ENCODE measurements at places on chromosomes 1 and 21. TPM values are rescaled to one million over a fixed set of nuclear protein-coding genes. Genes with fewer than 3 reads are reported as not detected.

GRCh38 chr1:19860418-19860817, 21.8 kb upstream of the OTUD3 start:
- no peak for DNase-seq

DNA sequence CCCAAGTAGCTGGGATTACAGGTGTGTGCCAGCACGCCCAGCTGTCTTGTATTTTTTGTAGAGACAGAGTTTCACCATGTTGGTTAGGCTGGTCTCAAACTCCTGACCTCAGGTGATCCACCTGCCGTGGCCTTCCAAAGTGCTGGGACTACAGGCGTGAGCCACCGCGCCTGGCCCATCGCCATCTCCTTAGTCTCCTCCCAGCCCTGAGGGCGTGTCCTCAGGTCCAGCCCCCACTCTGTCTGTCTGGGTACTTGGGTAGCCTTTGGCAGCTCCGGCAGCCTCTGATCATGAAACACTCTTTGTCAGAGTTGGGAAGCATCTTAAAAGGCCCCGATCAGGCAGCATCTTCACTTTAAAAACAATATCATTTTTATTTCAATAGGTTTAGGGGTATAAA, 90.3 kb upstream of the DISP3 start:
- DNase-seq: no peak

DNA sequence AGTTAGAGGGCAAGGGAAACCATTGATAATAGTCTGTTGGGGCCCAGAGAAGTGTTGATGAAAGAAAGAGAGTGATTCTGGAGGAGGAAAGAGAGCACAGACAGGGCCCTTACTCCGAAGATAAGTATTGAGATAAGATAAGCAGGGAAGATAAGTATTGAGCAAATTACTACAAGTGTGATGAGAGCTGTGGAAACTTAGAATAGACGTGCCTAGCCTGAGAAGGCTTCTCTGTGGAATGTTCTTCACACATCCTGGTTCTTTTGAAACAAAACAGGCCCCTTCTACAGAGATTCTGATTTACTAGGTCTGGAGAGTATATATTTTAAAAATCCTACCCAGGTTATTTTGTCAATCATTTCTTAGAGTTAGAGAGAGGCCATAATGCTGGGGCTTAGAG, 26.4 kb downstream of the FNBP1L start:
- DNase-seq: no peak

GRCh38 chr21:15875286-15875685, 145.5 kb downstream of the USP25 start:
- DNase-seq: no peak

The TEDDM1 gene
- not detected for total RNA-seq

DNA sequence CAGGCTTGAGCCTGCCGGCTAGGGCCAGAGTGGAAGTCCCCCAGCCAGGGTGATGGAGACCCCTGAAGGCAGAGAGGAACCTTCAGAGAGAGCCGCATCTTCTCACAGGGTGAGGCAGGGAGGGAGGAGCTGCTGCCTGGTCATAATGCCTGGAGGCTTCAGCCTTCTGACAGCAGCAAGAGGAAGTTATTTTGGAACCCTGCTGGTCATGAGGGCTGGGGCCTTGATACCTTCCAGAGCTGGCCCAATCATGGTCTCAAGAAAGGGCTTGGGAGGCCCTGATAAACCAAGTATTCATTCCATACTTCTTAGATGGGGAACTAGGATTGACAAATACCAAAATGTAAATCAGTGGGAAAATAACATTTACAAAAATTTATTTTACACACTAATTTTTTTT, 26.6 kb upstream of the MPZL1 start:
- DNase-seq: no peak

The DCST1 gene
- not detected for total RNA-seq

The POGZ gene
- total RNA-seq: 18.2 TPM

GRCh38 chr1:56872597-56872996, 18.0 kb downstream of the C8A start:
- DNase-seq: no peak

GRCh38 chr1:183159960-183160359, 26.1 kb upstream of the LAMC2 start:
- DNase-seq: no peak

The STUM gene
- total RNA-seq: under 0.01 TPM

The SEMA6C gene
- total RNA-seq: 2.2 TPM

- DNase-seq: no peak
These were observed 220.2 kb downstream of the DUSP10 start for GRCh38 chr1:221521686-221522085.

DNA sequence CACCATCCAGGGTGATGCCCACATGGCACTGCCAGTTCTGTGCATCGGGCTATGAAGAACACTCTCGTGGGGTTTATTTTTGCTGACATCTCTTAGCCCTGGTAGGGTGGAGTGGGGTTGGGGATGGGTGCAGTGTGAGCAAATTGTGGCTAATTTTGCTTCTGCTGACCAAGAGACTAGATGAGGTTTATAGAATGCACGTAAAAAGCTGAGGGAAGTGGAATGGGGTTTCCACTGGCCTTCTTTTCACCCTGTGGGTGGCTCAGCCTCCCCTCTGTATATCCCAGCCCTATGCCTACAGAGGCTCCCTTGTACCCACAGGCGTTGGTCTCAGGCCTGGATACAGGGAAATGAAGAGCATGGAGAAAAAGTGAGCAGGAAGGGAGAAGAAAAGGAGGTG, 44.1 kb upstream of the RAB4A start:
- DNase-seq: no peak

DNA sequence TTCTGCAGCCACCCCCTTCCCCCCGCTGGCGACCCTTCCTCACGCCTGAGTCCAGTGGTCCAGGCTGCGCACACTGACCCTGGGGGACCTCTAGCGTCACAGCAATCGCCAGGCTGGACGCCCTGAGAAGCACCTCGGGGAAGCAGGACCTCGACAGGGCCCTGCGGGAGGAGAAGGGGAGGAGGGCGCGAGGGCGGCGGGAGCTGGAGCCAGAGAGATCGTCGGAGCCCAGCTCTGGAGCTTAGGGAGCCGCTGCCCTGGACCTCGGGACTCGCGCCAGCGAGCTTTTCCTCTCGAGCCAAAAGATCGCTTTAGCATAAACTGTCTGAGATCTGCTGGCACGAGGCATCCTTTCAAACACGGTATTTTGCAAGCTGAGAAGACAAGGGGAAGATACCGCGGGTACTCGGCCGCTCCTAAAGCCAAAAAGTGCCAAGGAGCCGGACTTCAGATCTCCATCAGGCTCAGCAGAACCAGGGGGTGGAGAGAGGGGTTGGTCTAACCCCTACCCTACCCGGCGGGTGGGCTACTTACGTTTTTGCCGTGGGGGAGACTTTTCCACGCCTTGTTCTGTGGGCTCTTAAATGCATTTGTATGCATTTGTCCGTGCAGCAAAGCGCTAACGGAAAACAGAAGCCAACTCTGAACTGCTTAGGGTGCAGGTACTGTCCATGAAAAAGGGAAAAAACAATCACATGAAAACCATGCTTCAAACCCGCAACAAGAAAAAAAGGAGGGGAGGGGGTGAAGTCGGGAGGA, 586 bp downstream of the COL24A1 start:
- DNase-seq: no peak

The KRTAP12-2 gene
- not detected for total RNA-seq

DNA sequence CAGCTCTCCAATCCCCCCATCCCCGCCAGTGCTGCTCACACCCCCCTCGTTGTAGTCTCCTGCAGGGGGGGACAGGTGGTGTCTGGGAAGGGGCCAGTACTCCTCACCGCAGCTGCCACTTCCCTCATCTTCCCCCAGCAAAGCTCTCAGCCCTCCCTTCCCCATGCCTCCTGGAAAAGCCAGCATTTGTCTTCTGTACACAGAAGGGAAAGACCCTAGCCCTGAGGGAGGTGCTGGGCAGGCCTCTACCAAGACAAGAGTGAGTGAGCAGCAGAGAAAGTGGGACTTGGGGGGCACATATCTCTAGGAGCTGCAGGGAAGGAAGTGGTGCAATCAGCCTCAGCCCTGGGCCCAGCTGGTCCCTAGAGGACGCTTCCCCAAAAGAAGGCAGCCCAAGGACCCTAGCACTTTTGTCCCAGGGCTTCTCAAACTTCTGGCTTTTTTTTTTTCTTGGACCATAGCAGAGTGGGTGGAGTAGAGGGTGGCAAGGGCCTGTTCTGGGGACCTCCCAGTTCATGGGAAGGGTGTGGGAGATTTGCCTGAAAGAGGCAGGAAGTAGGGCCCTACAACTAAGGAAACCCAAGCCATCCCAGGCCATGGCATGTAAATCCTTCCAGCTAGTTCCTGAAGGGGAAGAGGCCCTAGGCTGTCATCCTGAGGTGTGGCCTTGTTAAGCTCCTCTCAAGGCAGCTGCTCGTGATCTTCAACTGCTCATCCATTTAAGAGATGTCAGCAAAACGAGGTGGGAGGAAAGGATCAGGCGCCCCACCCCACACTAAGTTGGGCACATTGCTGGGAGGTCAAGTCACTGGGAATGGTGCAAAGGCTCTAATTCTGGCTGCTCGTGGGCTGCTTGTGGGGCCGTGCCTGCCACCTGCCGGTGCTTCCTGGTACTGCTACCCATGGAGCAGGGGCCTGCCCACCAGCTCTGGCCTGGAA, 12.6 kb downstream of the ZC3H12A start:
- no peak for DNase-seq

The KCNE1 gene
- total RNA-seq: not detected

DNA sequence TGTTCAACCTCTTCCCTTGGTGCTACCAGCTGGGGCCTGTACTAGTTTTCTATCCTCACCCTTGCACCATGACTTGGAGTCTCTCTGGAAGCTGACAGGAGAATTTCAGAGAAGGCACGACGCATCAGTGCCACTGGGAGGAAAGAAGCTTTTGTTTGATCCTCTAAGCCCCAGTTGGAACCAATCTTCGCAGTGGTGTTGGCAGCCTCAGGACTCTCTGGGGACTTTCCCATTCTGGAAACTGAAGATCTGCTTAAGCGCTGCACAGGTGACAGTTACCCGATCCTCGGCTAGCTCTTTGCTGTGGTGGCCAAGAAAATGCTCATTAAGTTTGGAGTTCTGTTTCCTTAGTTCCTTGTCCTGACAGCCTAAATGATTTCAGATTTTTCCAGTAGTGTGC, 222.3 kb downstream of the RHOU start:
- no peak for DNase-seq

The AADACL4 gene
- not detected for total RNA-seq

DNA sequence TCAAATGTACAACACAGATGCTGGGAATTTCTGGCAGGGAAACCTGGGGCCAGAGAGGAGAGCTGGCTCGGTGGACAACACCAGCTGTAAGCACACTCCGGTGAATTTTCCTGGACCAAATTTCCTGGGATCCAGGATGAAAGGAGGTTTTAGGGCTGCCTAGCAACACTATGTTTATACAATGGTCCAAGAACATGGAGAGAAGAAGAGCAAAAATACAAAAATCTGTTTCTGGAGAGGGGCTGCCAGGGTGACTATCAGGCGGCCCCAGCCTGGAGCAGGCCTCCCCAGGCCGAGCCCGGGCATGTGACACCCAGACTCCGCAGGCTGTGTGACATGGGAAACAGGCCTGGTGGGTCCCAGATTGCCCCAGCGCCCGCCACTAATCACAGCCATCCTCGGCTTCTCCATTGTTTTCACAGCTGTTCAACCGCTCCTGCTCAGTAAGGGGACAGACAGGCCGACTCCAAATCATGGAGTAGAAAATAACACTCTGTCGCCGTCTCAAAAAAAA, 336.0 kb upstream of the NFIA start:
- no peak for DNase-seq

DNA sequence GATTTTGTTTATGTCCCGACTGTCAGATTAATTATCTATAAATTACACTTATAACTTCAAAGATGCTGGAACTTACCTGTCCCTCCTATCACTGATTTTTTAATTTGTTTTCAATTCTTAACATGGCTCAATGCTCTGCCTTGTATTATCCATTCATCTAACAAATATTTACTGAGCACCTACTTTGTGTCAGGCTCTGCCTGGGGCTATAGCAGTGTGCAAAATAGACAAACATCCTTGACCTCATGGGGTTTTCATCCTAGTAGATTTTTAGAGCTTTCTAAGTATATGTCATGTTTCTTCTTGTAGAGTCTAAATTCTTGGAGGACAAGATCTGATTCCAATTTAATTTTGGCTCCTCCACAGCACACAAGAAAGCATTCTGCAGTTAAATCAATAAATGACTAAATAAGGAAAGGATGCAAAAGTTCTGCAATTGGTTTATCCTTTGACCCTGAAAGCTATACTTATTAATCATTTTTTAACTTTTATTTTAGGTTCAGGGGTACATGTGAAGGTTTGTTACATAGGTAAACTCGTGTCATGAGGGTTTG, 10.8 kb upstream of the SMYD2 start:
- DNase-seq: no peak

GRCh38 chr1:102891868-102892625, 216.3 kb downstream of the COL11A1 start:
- DNase-seq: no peak

- no peak for DNase-seq
These were observed 351.9 kb downstream of the ADGRL2 start for GRCh38 chr1:82152356-82153271.

The GJA9 gene
- total RNA-seq: not detected

The SPRR1A gene
- not detected for total RNA-seq

The RNU1-4 gene
- under 0.01 TPM for total RNA-seq

DNA sequence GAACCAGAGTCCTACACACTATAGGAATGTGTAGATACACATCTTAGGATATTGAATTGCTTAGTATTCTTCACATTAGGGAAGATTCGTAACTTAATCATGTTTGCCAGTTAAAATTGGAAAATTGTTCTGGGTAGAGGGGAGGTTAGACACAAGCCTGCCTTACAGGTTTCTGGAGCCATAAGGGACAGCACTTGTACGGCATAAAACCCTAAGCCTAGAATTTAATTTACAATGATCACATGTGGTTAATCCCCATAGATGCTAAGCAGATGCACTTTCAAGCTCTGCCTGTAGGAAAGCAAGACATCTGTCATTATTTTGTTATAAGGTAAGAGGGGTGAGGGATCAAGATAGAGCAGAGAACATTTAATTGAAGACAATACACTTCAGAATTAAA, 820.7 kb downstream of the NCAM2 start:
- DNase-seq: no peak

The KIF26B gene
- 2.8 TPM for total RNA-seq

DNA sequence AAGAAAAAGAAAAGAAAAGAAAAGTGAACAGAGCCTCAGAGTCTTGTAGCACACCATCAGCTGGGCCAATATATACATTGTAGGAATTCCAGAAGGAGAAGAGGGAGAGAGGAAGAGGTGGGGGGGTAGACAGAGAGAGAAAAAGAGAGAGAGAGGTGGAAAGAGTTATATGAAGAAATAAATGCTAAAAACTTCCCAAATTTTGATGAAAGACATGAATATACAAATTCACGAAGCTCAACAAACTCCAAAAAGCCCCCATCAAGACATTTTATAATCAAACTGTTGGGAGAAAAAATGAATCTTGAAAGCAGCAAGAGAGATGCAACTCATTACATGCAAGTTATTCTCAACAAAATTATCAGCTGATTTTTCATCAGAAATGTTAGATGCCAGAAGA, 41.5 kb upstream of the TSHB start:
- no peak for DNase-seq

The FCRL2 gene
- total RNA-seq: not detected

GRCh38 chr21:35470522-35470921, 421.4 kb upstream of the RUNX1 start:
- DNase-seq: no peak
